ENCODE measurements at places on chromosomes 3 and 15.

DNA sequence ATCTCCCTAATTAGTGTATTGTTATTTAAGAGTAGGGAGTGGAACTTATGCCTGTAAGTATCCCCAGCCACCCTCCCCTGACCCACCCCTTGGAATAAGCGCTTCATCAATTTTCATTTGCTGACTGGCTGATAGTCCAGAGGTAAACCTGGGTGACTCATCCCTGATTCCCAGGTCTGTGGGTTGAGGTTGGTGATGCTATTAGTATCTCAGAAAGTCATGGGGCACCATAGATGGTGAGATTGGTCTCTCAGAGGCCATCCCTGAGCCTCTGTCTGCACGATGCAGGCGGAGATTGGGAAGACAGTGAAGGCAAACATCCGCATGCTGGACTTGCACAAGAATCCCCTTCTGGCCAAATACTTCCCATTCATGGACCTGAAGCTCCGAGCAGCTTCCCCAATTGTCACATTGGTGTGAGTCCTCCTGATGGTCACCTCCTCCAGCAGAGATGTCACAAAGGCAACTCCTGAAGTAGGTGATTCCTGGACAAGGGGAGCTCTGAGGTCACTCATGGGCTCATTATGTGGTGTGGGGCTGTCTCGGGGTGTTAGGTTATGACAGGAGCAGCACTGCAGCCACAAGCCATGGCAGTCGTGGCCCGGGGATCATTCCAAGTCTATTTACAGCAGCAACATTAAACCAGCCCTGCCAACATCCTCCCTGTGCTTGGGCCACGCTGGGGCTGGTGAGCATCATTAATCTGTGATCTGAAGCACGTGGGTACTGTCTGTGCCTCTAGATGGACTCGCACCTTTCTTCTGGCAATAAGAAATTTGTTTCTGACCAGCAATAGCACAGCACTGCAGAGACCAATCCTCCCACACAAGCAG, 6.8 kb upstream of the TXNRD3 start:
- H3K4me3 ChIP-seq: no peak overlapping the region
- no peaks in the 10 kb centered on the region for H3K4me1 ChIP-seq
- peaks cover 4% of the 10 kb centered on the region for H3K27me3 ChIP-seq
- no peak overlapping the region for H3K27ac ChIP-seq
- no peak for DNase-seq

- no peak overlapping the region for H3K4me3 ChIP-seq
- no peaks in the 10 kb centered on the region for H3K36me3 ChIP-seq
These were observed 30.3 kb downstream of the ARL14 start for GRCh38 chr3:160707187-160707794.

GRCh38 chr3:182715006-182715405, 78.3 kb upstream of the ATP11B start:
- no peaks in the 10 kb centered on the region for H3K4me1 ChIP-seq
- H3K36me3 ChIP-seq: no peaks in the 10 kb centered on the region
- peaks cover 4% of the 10 kb centered on the region for H3K27me3 ChIP-seq
- no peak for DNase-seq

DNA sequence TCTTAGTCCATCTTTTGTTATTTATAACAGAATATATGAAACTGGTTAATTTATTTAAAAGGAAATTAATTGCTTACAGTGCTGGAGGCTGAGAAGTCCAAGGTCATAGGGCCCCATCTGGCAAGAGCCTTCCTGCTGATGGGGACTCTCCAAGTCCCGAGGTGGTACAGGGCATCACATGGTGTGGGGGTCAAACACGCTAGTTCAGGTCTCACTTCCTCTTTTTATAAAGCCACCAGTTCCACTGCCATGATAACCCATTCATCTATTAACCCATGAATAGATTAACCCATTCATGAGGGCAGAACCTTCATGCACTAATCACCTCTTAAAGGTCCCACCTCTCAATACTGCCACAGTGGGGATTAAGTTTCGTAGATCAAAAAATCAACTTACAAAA, 659.3 kb downstream of the NAALADL2 start:
- no peak overlapping the region for H3K27ac ChIP-seq
- no peaks in the 10 kb centered on the region for H3K4me1 ChIP-seq
- DNase-seq: no peak
- no peaks in the 10 kb centered on the region for H3K36me3 ChIP-seq

DNA sequence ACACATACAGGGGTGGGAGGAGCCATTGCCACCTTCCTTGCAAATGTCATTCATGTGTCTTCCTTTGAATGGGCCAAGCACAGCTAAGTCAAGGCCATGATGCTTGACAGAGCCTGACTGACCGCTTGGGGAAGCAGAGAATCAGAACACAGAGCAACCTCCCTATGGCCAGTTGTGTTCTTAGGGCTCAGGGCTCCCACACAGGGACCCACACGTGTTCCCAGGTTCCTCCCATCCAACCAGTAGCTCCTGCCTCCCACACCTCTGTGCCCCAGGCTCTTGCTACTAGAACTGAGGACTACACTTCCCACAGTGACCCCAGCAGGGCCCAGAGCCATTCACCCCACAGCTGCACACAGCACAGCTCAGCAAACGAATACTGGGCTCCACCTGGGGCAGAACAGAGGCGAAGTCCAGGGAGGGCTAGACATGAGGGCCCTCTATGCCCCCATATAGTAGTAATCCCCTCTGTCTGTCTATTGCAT, 42.9 kb downstream of the KLF15 start:
- DNase-seq: no peak
- H3K27ac ChIP-seq: no peak overlapping the region
- H3K27me3 ChIP-seq: no peaks in the 10 kb centered on the region
- H3K4me1 ChIP-seq: no peaks in the 10 kb centered on the region
- no peaks in the 10 kb centered on the region for H3K36me3 ChIP-seq

- H3K36me3 ChIP-seq: no peaks in the 10 kb centered on the region
- no peak overlapping the region for H3K4me3 ChIP-seq
- no peaks in the 10 kb centered on the region for H3K4me1 ChIP-seq
- H3K27ac ChIP-seq: no peak overlapping the region
- DNase-seq: peak; percentile 5
These were observed 176.0 kb upstream of the BCHE start for GRCh38 chr3:166013073-166013679.

DNA sequence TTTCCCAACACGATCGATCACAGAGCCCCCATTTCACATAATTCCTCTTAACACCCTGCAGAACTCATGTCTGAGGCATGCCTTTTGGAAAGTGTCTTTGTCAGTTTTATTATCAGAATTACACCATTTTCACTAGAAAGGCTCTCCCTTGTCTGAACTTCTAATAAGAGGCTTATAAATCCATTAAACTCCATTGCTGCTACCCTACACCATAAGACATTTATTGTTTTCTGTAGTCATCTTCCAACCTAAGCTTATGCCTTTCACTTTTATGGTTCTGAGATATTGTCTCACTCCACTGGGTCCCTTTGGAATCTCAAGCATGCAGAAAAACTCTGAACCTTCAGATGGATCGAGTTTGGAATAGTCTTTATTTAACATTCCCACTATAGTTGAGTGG, 50.2 kb upstream of the TPM1 start:
- H3K27ac ChIP-seq: no peak overlapping the region
- H3K4me1 ChIP-seq: no peaks in the 10 kb centered on the region
- DNase-seq: no peak
- H3K4me3 ChIP-seq: no peak overlapping the region
- peaks cover 6% of the 10 kb centered on the region for H3K27me3 ChIP-seq

DNA sequence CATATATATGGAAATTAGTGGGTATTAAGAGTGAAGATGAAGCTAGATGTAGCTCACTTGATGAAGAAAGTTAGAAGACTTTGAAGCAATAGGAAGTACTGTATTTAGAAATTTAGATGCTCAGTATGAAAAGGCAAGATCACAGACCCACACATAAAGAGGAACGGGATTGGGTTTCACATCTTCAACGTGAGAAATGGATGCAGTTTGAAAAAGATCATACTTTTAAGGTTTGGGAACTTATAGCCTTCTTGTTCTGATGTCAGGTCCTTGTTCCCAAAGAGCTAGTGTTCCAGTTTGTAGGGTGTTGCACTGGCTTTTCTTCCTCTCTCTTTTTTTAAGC, 16.7 kb downstream of the AP3S2 start:
- no peak overlapping the region for H3K4me3 ChIP-seq
- H3K27me3 ChIP-seq: no peaks in the 10 kb centered on the region
- DNase-seq: no peak
- peaks cover 29% of the 10 kb centered on the region for H3K36me3 ChIP-seq
- no peak overlapping the region for H3K27ac ChIP-seq

DNA sequence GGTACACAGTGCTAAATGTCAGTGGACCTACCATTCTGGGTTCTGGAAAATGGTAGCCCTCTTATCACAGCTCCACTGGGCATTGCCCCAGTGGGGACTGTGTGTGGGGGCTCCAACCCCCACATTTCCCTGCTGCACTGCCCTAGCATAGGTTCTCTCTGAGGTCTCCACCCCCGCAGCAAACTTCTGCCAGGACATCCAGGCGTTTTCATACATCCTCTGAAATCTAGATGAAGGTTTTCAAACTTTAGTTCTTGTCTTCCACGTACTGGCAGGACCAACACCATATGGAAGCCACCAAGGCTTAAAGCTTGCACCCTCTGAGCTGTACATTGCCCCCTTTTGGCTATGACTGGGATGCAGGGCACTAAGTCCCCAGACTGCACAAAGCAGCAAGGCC, 788.2 kb upstream of the ALCAM start:
- H3K36me3 ChIP-seq: no peaks in the 10 kb centered on the region
- no peak overlapping the region for H3K27ac ChIP-seq
- no peaks in the 10 kb centered on the region for H3K4me1 ChIP-seq
- DNase-seq: peak; percentile 12
- no peaks in the 10 kb centered on the region for H3K27me3 ChIP-seq

DNA sequence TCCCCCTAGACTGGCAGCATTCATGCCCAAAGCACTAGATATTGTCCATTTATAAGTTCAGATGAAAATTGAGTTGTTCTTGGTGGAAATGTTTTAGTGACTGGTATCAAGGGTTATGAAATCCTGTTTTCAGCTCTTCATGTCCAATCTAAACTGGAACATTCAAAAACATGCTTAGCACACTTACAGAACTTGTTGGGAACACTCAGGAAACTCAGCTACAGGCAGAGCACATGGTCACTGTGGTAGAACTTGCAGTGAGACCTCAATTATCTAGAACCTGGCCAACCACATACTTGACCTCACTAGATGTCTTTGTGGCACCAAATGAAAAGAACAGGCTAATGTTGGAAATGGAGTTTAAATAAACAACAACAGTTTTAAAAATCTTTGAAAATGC, 88.8 kb downstream of the SMAD3 start:
- no peak overlapping the region for H3K27ac ChIP-seq
- no peaks in the 10 kb centered on the region for H3K36me3 ChIP-seq
- H3K27me3 ChIP-seq: no peaks in the 10 kb centered on the region

DNA sequence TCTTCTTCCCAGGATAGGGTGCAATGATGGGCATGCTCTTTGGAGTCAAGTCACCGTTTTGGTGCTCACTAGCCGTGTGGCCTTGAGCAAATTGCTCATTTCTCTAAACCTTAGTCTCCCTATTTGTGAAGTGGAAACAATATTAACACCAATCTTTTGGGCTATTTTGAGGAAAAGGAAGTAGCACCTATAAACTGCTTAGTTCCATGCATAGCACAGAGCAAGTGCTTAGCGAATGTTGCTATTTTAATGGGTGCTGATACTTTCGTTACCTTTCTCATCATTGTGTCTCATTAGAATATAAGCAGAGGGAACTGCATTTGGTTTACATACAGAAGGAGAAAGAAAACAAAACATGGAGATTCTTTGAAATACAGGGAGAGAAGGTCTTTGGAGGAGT, 66.1 kb downstream of the BOC start:
- H3K4me3 ChIP-seq: no peak overlapping the region
- H3K27me3 ChIP-seq: no peaks in the 10 kb centered on the region
- no peak overlapping the region for H3K27ac ChIP-seq
- no peaks in the 10 kb centered on the region for H3K4me1 ChIP-seq
- no peaks in the 10 kb centered on the region for H3K36me3 ChIP-seq

GRCh38 chr3:5431811-5432378, 244.4 kb downstream of the EDEM1 start:
- no peak overlapping the region for H3K27ac ChIP-seq
- H3K4me1 ChIP-seq: no peaks in the 10 kb centered on the region
- no peak overlapping the region for H3K4me3 ChIP-seq
- peaks cover 36% of the 10 kb centered on the region for H3K27me3 ChIP-seq
- DNase-seq: no peak
- no peaks in the 10 kb centered on the region for H3K36me3 ChIP-seq

- H3K4me1 ChIP-seq: peaks cover 29% of the 10 kb centered on the region
- H3K27me3 ChIP-seq: no peaks in the 10 kb centered on the region
- peak overlapping the region; percentile 39 for H3K27ac ChIP-seq
- peak; percentile 48 for DNase-seq
- H3K36me3 ChIP-seq: no peaks in the 10 kb centered on the region
These were observed 6.7 kb upstream of the CCR1 start for GRCh38 chr3:46214751-46215352.

GRCh38 chr15:49036650-49037545, 9.3 kb downstream of the SECISBP2L start:
- H3K36me3 ChIP-seq: peaks cover 8% of the 10 kb centered on the region
- no peak for DNase-seq
- no peak overlapping the region for H3K27ac ChIP-seq
- H3K27me3 ChIP-seq: no peaks in the 10 kb centered on the region

DNA sequence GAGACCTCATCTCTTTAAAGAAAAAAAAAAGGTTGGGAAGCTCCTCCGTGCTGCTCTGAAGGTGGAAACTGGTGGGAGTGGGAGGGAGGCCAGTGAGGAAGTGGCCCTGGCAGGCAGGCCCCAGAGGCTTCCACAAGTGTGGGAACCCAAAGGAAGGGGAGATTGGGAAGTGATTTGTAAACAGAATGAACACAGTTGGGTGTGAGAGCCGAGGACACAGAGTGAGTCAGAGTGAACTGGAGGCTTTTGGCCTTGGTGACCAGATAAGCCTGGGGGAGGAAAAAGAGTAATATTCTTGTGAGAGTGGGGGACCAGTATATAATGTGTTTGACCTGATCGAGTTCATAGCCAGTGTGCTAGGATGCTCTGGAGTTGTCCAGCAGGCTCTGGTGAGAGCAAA, 23.0 kb downstream of the MKRN2 start:
- H3K27ac ChIP-seq: no peak overlapping the region
- no peaks in the 10 kb centered on the region for H3K27me3 ChIP-seq
- no peaks in the 10 kb centered on the region for H3K4me1 ChIP-seq
- peaks cover 97% of the 10 kb centered on the region for H3K36me3 ChIP-seq

DNA sequence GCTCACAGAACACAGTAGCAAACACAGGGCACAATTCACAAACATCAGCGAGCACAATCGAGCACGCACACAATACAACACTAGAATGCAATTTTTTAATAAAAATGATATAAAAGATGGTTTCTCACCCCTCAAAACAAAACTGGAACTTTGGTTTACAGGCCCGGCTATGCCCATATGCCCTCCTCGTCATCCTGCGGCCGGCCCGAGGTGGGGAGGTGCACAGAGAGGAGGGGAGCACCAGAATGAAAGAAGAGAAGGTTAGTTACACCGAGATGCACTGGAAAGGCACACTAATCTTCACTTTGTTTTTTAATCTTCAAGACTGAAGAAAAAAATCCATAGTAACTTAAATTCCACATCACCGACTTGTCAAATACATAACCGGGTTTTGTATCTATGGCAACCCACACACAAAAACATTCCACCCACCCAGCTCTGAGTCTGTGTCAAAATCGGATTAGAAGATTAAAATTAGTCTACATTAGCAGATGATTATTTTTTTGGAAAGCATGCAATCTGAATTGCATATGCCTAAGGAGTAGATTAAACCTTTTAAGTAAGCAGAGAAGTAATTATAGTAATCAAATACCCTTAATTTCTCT, 196.7 kb upstream of the WNT5A start:
- no peaks in the 10 kb centered on the region for H3K36me3 ChIP-seq
- no peak for DNase-seq
- no peaks in the 10 kb centered on the region for H3K4me1 ChIP-seq
- peaks cover 7% of the 10 kb centered on the region for H3K27me3 ChIP-seq
- H3K4me3 ChIP-seq: no peak overlapping the region
- H3K27ac ChIP-seq: no peak overlapping the region
